Astrocyte (in vitro differentiated cells and primary cell): ENCODE measurements at places on chromosomes 13 and 19. TPM values are rescaled to one million over a fixed set of nuclear protein-coding genes. Genes with fewer than 3 reads are reported as not detected.
A peak's percentile ranks its signal among the peaks of the same experiment; 100 is the strongest.

The ZNF816 gene
- total RNA-seq, result 10.3 and 12.2 TPM in 2 replicates

DNA sequence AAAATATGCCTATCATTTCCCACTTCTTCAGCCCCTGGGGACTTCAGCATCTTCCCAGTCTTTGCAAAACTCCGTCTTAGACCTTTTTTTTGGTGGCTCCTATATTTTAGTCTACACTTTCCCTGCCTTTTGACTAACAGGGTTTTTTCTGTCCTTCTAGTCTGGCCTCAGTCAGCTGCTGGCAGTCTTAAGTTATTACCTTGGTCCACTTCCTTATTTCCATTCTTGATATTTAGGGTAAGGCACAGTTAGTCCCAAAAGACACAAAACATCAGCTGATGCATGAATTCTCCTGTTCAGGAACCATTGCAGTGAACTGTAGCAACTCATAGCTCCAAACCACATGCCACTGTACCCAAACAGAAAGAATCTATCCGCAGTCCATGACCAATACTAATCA lies 234.6 kb upstream of the RFC3 start:
- H3K4me1 ChIP-seq, result no peaks in the 10 kb centered on the region
- no peak overlapping the region for H3K27ac ChIP-seq
- DNase-seq, result no peak
- H3K36me3 ChIP-seq, result no peaks in the 10 kb centered on the region
- H3K27me3 ChIP-seq, result no peaks in the 10 kb centered on the region

- H3K27ac ChIP-seq, result peak overlapping the region; percentile 71
- H3K36me3 ChIP-seq, result no peaks in the 10 kb centered on the region
- H3K27me3 ChIP-seq, result no peaks in the 10 kb centered on the region
- peaks cover 24% of the 10 kb centered on the region for H3K4me1 ChIP-seq
Measured at GRCh38 chr13:21079761-21080592, 18.6 kb upstream of the LATS2 start.

The SEMA6B gene
- 14.3 and 17.5 TPM in 2 replicates for total RNA-seq

DNA sequence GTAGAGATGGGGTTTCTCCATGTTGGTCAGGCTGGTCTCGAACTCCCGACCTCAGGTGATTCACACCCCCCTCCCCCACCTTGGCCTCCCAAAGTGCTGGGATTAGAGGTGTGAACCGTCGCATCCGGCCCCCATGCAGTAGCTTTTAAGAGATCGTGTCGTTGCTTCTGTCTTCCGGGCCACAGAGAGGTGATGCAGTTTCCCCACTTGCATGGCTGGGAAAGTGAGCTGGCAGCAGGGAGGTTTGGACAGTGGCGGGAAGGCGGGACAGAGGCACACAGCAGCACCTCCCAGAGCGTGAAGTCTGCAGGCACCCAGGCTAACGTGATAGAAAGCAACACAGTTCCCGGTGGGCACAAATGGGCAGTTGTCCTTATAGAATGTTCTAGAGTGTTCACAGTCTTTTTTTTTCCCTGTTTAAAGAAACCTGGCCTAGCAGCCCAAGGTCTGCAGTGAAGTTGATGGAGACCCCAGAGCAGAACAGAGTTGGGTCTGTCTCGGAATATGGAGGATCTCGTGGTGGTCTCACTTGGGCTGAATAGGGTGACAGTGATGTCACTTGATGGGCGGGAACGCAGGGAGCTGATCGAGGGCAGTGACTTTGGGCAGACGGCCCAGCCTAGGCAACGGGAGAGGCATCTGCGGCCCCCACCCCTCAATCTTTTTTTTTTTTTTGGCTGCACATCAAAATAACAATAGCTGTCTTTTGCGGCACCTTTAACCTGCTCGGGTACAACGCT lies 4.9 kb downstream of the UHRF1 start:
- peak overlapping the region; percentile 86 for H3K27ac ChIP-seq
- H3K27me3 ChIP-seq, result no peaks in the 10 kb centered on the region
- H3K4me1 ChIP-seq, result peaks cover 58% of the 10 kb centered on the region
- peaks cover 4% of the 10 kb centered on the region for H3K36me3 ChIP-seq

- no peak for DNase-seq
- H3K27ac ChIP-seq, result no peak overlapping the region
- H3K4me1 ChIP-seq, result peaks cover 3% of the 10 kb centered on the region
- H3K4me3 ChIP-seq, result no peak overlapping the region
- no peaks in the 10 kb centered on the region for H3K36me3 ChIP-seq
- no peaks in the 10 kb centered on the region for H3K27me3 ChIP-seq
Measured at GRCh38 chr13:52780092-52780491, 40.5 kb upstream of the CNMD start.

DNA sequence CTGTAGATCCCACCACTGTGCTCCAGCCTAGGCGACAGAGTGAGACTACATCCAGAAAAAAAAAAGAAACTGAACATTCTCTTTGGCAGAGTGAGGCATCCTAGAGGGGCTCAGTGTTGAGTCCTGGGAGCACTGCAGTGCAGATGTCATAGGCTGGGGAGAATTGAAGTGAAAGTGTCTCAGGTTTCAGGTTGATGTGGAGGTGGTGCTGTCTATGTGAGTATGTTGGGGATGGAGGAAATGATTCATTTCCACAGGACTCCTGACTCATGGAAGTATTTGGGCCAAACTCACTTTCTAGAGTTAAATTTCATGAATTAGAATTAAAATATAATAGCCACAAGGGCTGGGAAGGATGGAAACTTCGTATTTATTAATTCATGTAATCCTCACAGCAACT lies 134.4 kb upstream of the TSC22D1 start:
- H3K36me3 ChIP-seq, result no peaks in the 10 kb centered on the region
- DNase-seq, result peak; percentile 98
- H3K4me3 ChIP-seq, result no peak overlapping the region
- peak overlapping the region; percentile 96 for H3K27ac ChIP-seq

GRCh38 chr19:40585241-40585981 lies 8.7 kb downstream of the SHKBP1 start:
- peak; percentile 59 for DNase-seq
- peak overlapping the region; percentile 73 for H3K27ac ChIP-seq
- H3K27me3 ChIP-seq, result no peaks in the 10 kb centered on the region
- no peak overlapping the region for H3K4me3 ChIP-seq
- H3K36me3 ChIP-seq, result peaks cover under 1% of the 10 kb centered on the region

DNA sequence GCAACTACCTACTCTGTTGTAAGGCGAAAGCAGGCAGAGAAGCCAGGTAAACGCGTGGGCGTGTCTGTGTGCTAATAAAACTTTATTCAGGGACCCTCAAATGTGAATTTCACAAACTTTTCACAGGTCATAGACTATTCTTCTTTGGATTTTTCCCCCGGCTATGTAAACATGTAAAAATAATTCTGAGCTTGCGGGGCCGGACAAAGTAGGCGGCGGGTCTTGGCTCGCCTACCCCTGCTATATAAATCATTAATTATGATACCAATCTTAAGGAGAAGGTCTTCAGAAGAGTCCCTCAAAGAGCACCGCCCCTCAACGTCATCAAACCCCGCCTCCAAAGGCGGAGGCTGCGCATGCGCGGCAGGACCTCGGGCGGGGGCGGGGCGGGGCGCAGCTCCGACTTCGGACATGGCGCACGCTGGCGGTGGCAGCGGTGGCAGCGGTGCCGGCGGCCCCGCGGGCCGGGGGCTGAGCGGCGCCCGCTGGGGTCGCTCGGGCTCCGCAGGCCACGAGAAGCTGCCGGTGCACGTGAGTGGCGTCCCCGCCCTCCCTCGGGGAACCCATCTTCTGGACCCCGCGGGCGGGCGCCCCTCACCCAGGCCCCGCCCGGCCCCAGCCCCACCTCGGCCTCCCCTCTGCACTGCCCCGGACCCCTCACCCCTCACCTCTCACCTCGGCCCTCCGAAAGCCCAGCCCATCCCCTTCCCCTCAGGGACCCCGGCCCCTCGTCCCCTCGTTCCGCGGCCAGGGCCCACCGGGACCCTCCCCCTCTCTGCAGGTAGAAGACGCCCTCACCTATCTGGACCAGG lies at the start of gene SIN3B:
Gene SIN3B, plus strand, starts transcription at position 389 of the 812 bp plus-strand sequence. Its CDS starts 23 bp downstream, at position 412.
- peaks cover 19% of the 10 kb centered on the region for H3K36me3 ChIP-seq
- DNase-seq, result peak; percentile 59
- no peaks in the 10 kb centered on the region for H3K27me3 ChIP-seq
- H3K4me3 ChIP-seq, result peak within 1 kb of the TSS; percentile 83
- H3K27ac ChIP-seq, result peak within 1 kb of the TSS; percentile 37

The ATP1A3 gene
- 3.4 and 3.9 TPM in 2 replicates for total RNA-seq

The FGF21 gene
- total RNA-seq, result not detected in 2 replicates

DNA sequence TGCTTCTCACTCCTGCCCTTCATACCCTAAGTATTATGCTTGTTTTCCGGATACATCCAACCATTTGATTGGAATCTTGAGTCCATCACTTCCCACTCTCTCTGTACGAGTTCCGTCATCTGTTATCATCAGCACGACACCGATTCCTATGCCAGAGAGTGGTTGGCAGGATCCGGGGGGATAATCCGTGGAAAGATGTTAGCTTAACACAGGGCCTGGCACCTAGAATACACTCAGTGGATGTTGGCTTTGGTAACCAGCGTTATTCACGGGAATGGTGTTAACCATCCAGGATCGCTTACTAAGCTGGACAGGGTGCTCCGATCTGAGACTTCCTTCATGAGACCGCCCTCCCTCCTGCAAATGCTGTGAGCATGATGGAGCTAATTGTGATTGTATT lies 12.4 kb downstream of the VSTM2B start:
- no peak overlapping the region for H3K27ac ChIP-seq
- no peak overlapping the region for H3K4me3 ChIP-seq
- no peak for DNase-seq
- H3K27me3 ChIP-seq, result no peaks in the 10 kb centered on the region
